ENCODE measurements at places on chromosomes 11 and 22.
A peak's percentile ranks its signal among the peaks of the same experiment; 100 is the strongest.

GRCh38 chr22:45768490-45768889, 96.9 kb downstream of the ATXN10 start:
- no peak for DNase-seq

DNA sequence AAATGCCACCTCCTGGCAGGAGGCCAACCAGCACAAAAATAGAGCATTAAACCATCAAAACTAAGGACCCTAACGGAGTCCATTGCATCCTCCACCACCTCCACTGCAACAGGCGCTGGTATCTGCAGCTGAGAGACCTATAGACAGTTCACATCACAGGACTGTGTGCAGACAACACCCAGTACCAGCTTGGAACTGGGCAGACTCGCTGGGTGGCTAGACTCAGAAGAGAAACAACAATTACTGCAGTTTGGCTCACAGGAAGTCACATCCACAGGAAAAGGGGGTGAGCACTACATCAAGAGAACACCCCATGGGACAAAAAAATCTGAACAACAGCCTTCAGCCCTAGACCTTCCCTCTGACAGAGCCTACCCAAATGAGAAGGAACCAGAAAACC, 11.6 kb upstream of the TMEM45B start:
- no peak for DNase-seq

GRCh38 chr11:67379061-67380058, 6.0 kb upstream of the CLCF1 start:
- DNase-seq, result no peak

GRCh38 chr22:35955546-35955945, 73.1 kb downstream of the RBFOX2 start:
- DNase-seq, result no peak

DNA sequence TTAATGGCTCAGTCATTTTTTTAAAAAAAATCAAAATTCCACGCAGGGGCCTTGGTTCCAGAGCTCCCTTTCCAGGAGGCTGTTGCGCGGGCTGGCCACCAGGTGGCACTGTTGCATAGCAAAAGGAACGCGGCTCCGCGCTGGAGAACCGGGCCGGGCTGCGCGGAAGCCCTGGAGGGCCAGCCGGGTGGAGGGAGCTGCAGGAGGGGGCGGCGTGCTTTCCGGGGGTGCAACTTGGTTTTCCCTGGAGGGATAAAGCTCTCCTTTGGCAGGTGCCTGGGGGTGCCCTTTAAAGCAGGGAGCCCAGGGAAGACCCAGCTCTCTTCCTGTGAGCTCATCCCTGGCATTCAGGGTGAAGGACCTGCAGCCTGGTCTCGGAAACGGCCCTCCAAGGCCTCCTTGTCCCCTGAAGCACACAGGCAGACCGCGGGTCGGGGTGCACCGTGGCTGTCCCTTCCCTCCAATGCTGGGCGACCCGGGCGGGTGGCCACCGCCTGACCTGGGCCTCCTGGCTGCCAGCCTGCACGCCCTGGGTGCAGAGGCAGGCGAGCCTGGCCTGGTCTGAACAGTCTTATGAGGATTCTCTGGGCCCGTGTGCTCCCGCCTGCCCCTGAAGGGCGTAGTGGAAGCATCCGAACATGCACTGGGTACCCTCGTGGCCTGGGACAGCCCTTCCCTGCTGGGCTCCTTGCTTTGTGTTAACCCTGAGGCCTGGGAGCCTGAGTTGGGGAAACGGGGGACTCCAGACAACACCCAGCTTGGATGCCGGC, 23.4 kb downstream of the KRTAP5-5 start:
- DNase-seq, result peak; percentile 10

DNA sequence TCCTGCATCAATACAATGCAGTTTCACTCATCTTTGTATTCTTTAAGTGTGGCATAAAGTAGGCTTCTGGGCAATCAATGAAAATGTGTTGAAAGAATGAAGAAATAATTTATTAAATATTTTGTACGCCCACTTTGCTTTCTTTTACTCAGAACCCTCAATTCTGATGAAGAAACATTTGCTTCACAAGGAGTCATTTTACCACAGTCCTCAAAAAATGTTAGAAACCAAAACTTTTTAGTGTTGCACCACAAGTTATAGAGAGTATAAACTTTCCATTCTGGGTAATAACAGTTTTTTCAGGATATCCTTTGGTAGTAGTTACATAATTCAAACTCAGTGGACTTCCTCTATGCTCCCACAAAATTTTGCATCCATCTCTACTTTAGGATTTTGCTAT, 360.5 kb downstream of the DLG2 start:
- no peak for DNase-seq

GRCh38 chr22:22618448-22618847, 26.0 kb upstream of the GGTLC2 start:
- DNase-seq, result no peak

DNA sequence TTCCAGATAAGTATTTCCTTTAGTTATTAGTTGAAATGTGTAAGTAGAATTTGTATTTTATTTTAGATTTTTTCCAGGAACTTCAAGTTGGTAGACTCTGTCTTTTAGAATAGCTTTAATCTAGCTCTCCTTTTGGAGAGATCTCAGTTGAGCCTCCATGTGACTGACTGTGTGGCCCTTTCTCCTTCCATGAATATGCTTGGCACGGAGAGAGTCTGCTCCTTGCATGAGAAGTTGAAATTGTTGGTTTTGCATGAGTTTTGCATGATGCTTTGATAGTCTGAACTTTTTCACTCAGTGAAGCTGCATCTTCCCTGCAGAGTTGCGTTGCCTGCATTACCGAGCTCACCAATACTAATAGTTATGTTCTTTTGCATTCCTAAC, 32.8 kb upstream of the CTTN start:
- DNase-seq, result no peak

GRCh38 chr11:898540-899190, 11.9 kb downstream of the CHID1 start:
- DNase-seq, result no peak

DNA sequence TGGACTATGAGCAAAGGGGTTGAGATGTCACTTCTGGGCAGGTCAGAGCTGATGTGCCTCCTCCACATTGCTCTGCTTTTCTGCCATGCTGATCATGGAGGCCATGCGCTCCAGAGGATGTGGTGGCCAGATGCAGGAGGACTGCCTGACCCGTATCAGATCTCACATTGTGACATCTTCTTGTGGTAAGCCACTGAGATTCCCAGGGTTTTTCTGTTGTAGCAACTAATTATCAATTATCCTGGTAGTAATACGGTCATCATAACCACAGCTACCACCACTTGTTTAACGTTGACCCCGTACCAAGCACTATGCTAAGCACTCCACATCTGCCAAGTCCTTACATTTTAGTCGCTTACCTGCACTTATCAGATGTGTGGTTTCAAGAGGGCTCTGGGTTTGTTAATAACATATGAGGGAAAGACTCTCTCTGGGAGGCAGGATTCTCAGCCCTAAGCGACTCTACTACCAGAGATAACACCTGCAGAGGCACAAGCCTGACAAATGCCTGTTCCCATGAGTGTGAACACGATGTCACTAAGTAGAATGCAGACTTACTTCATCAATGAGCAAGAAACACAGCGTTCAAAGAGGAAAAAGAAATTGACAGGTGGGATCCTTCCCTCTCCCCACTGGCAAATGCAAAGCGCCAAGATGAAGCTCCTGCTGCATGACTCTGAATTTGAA, 63.6 kb upstream of the TIMP3 start:
- no peak for DNase-seq

GRCh38 chr11:28618416-28618815, 510.2 kb downstream of the METTL15 start:
- no peak for DNase-seq

GRCh38 chr11:67484847-67485311, 2.1 kb downstream of the AIP start:
- DNase-seq, result no peak

DNA sequence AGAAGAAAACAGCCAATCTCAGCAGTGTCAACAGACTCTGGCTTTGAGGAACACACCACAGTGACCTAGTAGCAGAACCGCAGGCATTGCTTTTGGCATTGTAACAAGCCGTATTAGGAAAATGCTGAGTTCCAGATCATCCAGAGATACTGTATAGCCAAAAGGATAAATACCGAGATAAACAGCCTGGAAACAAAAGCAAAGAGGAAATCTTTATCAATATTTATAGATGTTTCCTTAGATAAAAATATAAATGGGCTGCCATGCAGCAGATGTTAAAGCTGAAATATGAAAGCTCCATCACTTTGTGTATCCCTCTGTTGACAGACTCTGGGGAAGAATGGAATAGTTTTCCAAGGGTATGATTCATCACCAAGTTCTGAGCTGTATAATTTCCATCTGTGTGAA, 98.9 kb upstream of the TP53AIP1 start:
- DNase-seq, result no peak

All from NCI-H2029 (cell line).